ENCODE measurements at places on chromosomes 16 and 17.

DNA sequence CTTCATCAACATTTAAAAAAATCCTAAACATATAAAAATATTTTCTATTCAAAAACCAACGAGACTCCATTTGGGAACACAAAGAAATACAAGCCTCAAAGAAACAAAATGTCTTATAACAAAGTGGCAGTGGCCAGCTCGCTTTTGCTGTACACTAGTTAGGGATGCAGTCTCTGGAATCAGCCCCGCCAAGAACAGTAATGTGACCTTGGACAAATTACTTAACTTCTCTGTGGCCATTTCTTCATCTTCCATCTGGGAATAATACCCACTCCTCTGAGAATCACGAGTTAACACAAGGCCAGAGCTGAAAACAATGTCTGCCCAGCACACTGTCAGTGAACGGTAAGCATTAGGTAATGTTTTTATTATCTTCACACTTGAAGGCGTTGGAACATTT, 5.6 kb downstream of the STAT5B start:
- H3K4me3 ChIP-seq = no peak overlapping the region
- DNase-seq = no peak
- no peaks in the 10 kb centered on the region for H3K27me3 ChIP-seq
- peak overlapping the region; percentile 68 for H3K27ac ChIP-seq
- H3K36me3 ChIP-seq = no peaks in the 10 kb centered on the region

DNA sequence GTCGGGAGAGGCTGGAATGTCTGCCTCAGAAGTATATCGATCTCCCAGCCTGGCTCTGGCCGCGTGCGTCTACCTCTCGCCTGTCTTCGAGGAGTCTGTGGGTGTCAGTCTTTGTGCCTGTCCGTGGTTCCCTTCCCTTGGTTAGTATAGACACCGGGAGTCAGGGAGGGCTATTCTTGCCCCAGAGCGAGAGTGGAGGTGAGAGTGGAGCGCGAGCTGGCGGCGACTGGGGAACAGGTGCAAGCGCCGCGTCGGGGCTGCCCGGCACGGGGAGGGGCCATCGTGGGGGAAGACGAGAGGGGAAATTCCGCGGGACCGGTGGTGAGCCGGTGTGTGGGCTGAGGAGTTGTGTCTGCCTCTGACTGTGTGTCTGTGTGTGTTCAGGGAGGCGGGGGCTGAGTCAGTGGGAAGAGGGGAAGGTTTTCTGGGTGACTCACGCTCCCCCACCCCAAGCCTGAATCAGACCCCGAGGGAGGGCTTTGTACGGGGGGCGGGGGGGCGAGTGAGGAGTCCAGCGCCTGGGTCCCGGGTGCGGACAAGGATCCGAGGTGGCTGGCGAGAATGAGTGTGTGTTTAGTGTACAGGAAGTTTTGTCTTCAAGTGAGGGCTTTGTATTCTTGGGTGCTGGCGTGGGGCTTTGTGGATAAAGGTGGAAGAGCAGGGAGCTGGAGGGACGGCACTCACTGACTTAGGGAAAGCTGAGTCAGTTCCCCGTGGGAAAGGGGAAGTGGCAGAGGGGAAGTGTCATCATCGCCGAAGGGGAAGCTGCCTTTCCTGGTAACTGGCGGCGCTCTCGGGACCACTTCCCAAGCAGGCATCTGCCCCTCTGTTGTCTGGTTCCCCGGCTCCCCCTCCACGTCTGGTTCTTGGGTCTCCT, 8.6 kb downstream of the KDM6B start:
- DNase-seq = peak; percentile 91
- H3K27me3 ChIP-seq = no peaks in the 10 kb centered on the region
- H3K4me3 ChIP-seq = peak overlapping the region; percentile 51
- H3K27ac ChIP-seq = peak overlapping the region; percentile 97
- H3K36me3 ChIP-seq = peaks cover 11% of the 10 kb centered on the region
- H3K4me1 ChIP-seq = peaks cover 31% of the 10 kb centered on the region

GRCh38 chr17:17706140-17707060, 25.1 kb downstream of the RAI1 start:
- H3K36me3 ChIP-seq = peaks cover 45% of the 10 kb centered on the region
- no peak for DNase-seq
- no peak overlapping the region for H3K4me3 ChIP-seq
- H3K27me3 ChIP-seq = no peaks in the 10 kb centered on the region
- H3K27ac ChIP-seq = no peak overlapping the region
- H3K4me1 ChIP-seq = peaks cover 30% of the 10 kb centered on the region

DNA sequence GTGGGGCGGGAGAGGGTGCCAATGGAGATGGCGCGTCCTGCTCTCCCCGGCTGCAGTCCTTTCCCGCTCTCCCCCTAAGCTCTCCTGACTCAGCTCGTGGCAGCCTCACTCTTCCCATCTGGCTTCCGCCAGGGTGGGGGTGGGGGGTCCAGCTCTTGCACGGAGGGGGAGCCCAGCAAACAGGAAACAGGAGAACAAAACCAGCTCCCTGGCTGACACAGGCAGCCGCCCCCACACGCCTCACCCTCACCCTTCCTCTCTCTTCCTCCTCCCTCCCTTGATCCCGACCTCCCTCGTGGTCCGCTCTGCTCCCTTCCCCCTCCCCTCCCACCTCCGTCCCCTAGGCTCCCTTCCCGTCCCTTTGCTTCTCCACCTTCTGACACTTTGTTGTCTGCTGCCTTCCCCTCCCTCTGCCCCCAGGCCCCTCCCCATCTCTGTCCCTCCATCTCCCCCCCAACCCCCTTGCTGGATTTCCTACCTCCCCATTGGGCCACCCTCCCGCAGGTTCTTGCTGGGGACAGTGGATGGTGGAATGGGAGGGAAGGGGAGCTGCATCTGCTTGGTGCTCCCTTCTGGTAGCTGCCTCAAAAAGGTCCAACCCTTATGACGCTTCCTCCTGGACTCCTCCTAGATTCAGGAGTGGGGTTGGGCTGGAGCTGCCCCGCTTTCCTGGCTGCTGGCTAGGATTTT, 23.7 kb downstream of the ARHGAP23 start:
- DNase-seq = peak; percentile 96
- H3K36me3 ChIP-seq = peaks cover 45% of the 10 kb centered on the region
- peak overlapping the region; percentile 40 for H3K4me3 ChIP-seq
- H3K4me1 ChIP-seq = peaks cover 88% of the 10 kb centered on the region
- H3K27ac ChIP-seq = peak overlapping the region; percentile 95
- no peaks in the 10 kb centered on the region for H3K27me3 ChIP-seq

GRCh38 chr17:59892251-59892923, 356 bp downstream of the TUBD1 start:
- no peaks in the 10 kb centered on the region for H3K27me3 ChIP-seq
- no peak overlapping the region for H3K27ac ChIP-seq
- H3K4me3 ChIP-seq = peak overlapping the region; percentile 65
- peaks cover 10% of the 10 kb centered on the region for H3K4me1 ChIP-seq

- H3K36me3 ChIP-seq = no peaks in the 10 kb centered on the region
- no peak overlapping the region for H3K4me3 ChIP-seq
- H3K27ac ChIP-seq = no peak overlapping the region
- DNase-seq = no peak
- H3K4me1 ChIP-seq = peaks cover 5% of the 10 kb centered on the region
Measured at GRCh38 chr17:77811521-77811920, 147.0 kb upstream of the TNRC6C start.

GRCh38 chr17:19386051-19386929, 700 bp downstream of the MFAP4 start:
- no peak overlapping the region for H3K4me3 ChIP-seq
- no peaks in the 10 kb centered on the region for H3K27me3 ChIP-seq
- no peak for DNase-seq
- H3K27ac ChIP-seq = no peak overlapping the region
- H3K4me1 ChIP-seq = peaks cover 19% of the 10 kb centered on the region
- H3K36me3 ChIP-seq = peaks cover 49% of the 10 kb centered on the region

DNA sequence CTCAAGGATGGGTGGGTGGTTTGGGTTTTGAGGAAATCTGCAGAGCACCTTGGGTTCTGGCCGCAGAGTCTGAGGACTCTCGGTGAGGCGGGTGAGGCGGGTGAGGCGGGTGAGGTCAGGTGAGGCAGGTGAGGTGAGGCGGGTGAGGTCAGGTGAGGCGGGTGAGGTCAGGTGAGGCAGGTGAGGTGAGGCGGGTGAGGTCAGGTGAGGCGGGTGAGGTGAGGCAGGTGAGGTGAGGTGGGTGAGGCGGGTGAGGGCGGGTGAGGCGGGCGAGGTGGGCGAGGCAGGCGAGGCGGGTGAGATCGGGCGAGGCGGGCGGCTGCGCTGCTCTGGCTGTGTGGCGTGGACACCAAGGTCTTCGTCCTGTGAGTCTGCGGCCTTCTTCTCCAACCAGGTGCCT, 24.1 kb upstream of the RPL13 start:
- no peaks in the 10 kb centered on the region for H3K27me3 ChIP-seq
- peaks cover 77% of the 10 kb centered on the region for H3K36me3 ChIP-seq
- H3K27ac ChIP-seq = no peak overlapping the region

DNA sequence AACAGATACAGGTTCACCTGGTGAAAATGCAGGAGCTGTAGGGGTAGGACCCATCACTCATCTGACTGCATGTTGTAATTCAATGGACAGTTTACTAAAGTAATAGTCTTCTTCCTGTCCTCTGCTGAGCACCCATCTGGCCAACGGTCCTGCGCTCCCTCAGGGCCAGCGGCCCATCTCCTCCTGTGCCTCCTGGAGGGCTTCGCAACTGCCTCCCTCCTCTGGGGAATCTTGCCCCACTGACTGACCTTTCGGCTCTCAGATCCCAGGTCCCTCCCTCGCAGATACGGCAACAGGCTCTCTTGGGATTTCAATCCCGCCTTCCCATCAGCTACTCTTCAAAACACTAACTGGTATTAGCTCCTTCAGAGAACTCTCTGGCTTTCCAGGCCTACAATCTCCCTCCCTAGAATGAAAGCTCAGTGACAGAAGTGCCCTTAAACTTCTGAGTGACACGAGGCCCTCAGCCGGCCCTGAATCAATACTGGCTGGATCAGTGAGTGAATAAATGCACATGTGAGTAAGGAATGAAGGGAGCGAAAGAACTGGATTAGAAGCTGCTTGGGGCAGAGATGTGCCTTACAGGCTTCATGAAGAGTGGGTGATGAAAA, 1.3 kb downstream of the PEMT start:
- H3K27me3 ChIP-seq = no peaks in the 10 kb centered on the region
- H3K4me3 ChIP-seq = peak overlapping the region; percentile 63
- no peak for DNase-seq
- no peak overlapping the region for H3K27ac ChIP-seq
- no peaks in the 10 kb centered on the region for H3K36me3 ChIP-seq
- peaks cover 17% of the 10 kb centered on the region for H3K4me1 ChIP-seq

GRCh38 chr16:22317001-22317530, 19.9 kb downstream of the POLR3E start:
- no peak overlapping the region for H3K4me3 ChIP-seq
- H3K4me1 ChIP-seq = no peaks in the 10 kb centered on the region

DNA sequence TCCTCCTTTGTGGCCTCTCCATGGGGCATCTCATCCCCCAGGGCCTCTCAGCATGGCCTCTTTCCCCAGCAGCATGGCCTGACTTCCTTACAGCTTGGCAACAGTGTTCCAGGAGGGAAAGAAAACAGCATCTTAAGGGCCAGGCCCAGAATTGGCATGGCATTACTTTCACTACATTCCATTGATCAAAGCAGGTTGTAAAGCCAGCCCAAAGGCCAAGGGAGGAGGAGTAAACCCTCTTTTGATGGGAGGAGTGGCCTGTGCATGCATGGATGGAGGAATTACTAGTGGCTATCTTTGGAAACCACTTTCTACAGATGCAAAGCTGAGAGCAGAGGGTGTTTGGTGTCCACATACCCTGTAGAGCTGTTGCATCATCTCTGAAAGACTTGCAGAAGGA, 149.4 kb downstream of the AIPL1 start:
- no peak for DNase-seq
- no peaks in the 10 kb centered on the region for H3K36me3 ChIP-seq
- H3K27me3 ChIP-seq = peaks cover 3% of the 10 kb centered on the region
- H3K27ac ChIP-seq = no peak overlapping the region

- H3K4me3 ChIP-seq = no peak overlapping the region
- H3K27me3 ChIP-seq = no peaks in the 10 kb centered on the region
- H3K4me1 ChIP-seq = peaks cover 11% of the 10 kb centered on the region
- H3K36me3 ChIP-seq = no peaks in the 10 kb centered on the region
- H3K27ac ChIP-seq = peak overlapping the region; percentile 45
- DNase-seq = no peak
Measured at GRCh38 chr16:83705856-83706255, 101.9 kb upstream of the HSBP1 start.

DNA sequence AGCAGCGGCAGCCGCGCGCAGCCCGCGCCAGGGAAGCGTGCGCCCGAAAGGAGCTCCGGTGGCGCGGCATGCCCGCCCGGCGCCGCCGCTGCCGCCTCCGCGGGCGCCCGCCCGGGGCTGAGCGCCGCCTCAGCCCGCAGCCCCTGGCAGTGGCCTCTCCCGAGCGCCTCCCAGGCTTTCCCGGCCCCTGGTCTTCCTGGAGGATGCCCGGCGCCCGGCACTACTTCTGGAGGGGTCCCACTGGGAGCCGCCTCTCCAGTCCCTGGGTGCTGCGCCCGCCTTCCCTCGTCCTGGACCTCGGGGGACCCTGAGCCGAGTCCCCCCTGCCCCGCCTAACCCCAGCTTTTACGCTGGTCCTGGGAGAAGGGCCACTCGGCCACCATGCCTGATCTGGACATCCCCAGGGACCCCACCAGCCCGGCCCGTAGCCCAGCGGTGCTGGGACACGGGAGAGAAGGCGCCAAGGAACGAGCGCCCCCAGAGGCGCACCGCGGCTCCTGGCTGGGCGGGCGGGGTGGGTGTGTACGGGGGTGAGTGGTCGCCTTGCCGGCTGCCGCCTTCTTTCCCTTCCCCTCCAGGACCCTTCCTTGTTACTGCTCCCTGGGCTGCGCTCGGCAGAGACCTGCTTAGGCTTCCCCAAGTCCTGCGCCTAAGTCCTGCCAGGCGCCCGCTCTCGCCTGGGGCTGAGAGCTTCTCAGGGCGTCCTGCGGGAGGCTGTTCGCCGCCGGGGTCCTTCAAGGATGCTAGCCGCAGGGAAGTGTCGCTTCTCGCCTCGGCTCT, 704 bp downstream of the ASIC2 start:
- DNase-seq = no peak
- no peak overlapping the region for H3K4me3 ChIP-seq
- H3K27me3 ChIP-seq = peaks cover 54% of the 10 kb centered on the region
- H3K36me3 ChIP-seq = no peaks in the 10 kb centered on the region

DNA sequence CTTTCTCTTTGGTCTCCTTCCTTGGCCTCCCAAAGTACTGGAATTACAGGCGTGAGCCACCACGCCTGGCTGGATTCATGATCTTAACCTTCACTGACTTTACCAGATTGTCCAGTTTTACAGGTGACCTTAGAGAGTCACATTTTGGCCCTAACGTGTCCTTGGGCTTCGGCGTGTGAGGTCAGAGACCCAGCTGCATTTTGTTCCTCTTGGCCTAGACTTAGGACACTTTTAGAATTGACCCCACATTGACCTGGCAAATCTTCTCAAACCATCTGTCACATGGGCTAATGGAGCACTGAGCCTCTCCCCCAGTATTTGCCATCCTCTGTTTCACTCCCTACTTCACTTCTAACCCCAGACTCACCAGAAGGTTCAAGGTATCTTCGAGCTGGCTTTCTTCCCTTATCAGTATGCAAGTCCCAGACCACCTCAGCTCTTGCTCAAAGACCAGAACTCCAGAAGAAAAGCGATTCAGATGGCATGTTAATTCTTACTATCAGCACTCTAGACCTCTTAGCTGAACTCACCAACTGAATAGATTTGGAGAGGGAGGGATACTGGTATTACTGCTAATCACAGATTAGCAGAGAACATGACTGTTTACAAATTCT, 1.7 kb upstream of the CYTH1 start:
- no peaks in the 10 kb centered on the region for H3K27me3 ChIP-seq
- peaks cover 12% of the 10 kb centered on the region for H3K36me3 ChIP-seq
- peaks cover 23% of the 10 kb centered on the region for H3K4me1 ChIP-seq
